A549 (cell line): ENCODE measurements at places on chromosomes 1 and 21.
A peak's percentile ranks its signal among the peaks of the same experiment; 100 is the strongest.

DNA sequence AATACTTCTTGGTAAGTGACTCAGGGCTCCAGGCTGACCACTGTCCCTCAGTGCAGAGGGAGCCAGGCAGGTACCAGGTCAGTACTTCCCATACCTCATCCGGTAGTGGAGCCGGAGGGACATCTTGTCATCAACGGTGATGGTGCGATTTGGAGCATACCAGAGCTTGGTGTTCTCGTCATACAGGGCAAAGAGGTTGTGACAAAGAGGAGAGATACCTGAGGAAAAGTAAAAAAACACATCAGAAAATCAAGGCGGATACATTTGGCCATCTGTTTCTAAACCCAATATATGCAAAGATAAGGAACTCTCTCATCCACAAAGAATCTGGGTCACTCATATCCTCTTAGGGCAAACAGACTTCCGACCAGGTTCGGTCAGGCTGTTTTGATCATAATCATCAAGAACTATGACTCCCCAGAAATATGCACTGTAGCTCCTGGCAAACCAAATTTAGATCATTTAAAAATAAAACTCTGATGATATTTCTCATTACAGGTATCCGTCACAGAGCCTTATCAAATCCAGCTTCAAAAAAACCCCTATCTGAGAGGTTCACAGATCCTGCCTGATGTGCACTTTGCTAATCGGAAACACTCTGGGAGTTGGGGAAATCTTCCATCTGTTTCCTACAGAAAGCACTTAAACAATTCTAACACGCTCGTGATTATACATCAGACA is 87.3 kb downstream of the JAK1 start:
- DNase-seq: no peak

GRCh38 chr1:207830788-207831187 is 78.9 kb downstream of the CD46 start:
- DNase-seq: no peak

GRCh38 chr1:93475681-93476080 is 27.8 kb downstream of the FNBP1L start:
- DNase-seq: no peak

GRCh38 chr1:224828691-224829090 is 100.8 kb upstream of the DNAH14 start:
- no peak for DNase-seq

GRCh38 chr1:218614031-218614430 is 268.9 kb downstream of the TGFB2 start:
- DNase-seq: no peak

GRCh38 chr1:178411756-178412399 is 84.9 kb downstream of the CLEC20A start:
- DNase-seq: no peak

DNA sequence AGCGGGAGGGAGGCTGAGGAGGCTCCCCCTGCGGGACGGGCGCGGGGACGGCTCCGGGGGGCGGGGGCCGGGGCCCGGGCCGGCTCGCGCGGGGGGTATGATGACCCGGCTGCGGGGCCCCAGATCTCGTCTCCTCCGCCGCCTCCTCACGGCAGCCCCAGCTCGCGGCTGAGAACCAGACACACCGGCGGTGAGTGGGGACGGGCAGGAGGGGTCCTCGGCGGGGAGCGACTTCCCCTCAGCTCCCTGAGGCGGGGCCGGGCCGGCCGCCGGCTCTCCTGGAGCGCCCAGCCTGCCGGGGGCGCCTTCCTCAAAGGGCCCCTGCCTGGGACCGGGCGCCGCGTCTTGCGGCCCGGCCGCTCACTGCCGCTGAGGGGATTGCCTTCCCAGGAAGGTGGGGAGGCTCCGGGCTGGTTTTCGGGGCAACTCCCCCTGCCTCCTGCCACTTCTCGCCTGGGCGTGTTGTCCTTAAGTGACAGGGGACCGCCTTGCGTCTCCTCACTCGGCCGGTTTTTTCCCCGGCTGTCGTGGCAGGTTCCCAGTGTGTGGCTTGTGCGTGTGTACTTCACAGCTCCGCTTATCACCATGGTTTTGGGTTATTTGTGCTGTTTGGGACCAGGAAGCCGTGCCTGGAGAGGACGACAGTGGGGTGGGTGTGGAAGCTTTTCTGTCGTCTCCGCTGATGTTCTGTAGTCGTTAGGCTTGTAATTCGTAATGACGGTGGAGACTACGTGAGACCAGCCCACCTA is 800 bp downstream of the HIPK1 start:
- DNase-seq: no peak

DNA sequence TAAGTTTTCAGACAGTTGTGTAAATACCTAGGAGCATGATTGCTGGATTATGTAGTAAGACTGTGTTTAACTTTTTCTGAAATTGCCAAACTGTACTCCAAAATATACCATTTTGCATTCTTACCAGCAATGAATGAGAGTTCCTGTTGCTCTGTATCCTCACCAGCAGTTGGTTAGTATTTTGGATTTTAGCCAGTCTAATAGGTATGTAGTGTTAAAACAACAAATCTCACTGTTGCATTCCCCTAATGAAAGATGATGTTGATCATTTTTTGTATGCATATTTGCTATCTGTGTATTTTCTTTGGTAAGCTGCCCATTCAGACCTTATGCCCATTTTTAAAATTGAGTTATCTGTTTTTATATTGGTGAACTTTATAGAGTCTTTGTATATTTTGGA is 89.9 kb downstream of the RASAL2 start:
- DNase-seq: no peak

DNA sequence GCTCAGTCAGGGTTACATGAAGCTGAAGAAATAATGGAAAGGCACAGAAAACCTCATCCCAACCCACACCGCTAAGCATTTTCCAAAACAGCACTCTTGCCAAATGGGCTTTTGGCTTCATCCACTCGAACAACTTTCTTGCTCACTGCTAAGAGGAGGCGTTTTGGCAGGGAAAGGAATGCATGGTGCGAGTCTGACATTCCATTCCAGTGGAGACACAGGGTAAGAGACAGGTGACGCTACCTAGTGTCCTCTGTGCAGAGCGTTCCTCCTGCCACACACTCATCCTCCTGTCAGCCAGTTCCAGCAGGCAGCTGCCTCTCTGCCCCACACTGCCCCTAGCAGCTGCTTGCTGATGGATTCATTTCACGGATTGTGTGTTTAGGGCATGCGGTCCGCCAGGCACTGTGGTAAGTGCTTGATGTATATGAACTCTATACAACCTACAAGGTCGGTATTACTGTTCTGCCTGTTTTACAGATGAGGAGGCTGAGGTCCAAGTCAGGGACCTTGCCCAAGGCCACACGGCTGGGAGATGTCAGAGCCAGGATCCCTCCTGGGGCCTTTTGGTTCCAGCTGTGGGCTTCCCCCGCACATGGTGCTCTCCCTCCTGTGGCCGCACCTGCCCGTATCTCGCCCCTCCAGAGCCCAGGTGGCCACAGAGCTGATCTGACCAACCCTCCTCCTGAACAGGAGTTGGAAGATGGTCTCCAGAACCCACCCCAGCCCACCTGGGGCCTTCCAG is 25.7 kb upstream of the BACE2 start:
- DNase-seq: peak; percentile 12

DNA sequence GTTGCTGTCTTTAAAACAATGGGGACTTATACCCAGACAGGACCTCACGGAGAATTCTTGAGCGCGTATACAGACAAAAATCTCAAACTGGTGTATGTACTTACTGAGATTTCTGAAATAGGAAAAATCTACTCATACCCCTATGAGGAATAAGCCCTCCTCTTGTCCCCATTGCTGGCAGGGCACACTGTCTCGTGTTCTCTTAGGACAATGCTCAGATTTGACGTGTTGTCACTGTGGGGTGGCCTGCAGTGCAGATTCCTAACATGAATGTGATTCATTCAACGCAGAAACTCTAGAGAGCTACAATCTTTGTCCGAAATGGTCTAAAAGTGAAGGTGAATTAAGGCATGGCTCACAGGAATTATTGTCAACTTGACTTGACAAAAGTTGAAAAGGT is 31.1 kb upstream of the PDE9A start:
- no peak for DNase-seq

DNA sequence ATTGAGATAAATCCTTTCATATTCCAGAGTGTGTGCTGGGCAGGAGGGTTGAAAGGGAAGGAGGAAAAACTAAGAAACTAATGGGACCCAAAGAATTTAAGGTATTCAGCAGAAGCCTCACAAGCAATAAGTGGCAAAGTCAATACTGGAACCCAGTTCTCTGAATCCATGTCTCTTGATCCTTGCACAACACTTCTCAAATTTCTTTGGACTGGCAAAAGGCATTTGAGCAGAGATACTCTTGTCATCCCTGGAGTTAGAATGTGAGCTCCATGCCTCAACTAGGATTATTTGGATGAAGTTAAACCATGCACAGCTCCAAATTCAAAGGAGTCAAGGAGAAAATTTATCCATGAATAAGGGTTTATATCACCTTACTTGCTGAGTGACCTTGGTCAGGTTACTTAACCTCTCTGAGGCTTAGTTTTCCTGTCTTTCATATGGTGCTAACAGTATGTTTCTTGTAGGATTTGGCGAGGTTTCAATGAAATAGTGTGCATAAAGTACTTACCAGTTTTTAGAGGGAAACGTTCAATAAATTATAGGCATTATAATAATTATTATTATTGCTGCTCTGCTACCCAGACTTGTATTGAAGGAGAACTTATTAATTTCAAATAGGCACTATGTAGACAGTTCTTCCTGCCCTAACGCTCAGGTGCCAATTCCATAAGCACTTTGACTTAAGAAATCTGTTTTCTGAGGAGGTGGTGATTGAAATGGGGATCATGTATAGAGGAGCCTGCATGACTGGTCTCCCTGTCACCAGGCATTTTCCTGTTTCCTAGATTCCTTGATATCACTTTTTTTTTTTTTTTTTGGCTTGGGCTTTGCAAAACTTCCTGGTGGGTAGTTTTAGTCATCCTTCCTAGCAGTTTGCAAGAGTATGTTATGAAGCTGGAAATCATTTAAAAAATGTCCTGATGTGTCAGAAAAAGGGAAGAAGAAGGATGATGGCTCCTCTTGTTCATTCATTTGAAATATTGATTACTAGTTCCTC is 125.0 kb upstream of the JUN start:
- no peak for DNase-seq

DNA sequence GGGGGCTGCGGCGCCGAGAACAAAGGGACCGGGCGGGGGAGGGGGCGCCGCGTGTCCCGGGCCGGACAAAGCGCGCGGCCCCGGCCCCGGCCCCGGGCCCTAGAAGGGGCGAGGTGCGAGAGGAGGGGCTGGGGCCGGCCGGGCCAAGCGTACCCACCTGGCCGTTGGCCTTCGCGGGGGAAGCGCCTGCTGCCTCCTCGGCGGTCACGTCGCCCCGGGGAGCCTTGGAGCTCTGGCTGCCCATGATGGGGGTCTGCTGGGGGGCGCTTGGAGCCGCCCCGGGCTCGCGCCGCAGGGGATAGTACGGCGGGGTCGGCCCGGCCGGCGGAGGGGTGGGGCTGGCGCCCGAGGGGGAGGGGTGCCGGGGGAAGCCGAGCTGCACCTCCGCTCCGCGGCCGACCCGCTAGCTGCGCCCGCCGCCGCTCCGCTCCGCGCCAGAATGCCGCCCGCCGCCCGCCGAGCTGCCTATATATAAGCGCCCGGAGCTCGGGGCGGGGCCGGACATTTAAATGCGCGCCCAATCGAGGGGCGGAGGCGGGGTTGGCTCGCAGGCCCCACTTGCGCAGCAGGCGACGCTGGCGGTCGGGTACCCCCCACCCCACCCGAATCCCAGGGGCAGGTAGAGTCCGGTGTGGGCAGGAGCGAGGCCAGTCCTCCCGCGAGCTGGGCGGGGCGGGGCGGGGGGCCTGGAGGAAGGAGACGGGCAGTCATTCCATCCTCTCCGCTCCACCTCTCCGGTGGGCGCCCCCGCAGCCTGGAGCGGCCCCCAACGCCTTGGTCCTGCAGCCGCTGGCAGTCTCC is at the start of gene MARCKSL1:
Gene MARCKSL1, minus strand, starts transcription at position 444 of the 801 bp plus-strand sequence. Its CDS starts 200 bp downstream, at position 244.
- peak; percentile 54 for DNase-seq

DNA sequence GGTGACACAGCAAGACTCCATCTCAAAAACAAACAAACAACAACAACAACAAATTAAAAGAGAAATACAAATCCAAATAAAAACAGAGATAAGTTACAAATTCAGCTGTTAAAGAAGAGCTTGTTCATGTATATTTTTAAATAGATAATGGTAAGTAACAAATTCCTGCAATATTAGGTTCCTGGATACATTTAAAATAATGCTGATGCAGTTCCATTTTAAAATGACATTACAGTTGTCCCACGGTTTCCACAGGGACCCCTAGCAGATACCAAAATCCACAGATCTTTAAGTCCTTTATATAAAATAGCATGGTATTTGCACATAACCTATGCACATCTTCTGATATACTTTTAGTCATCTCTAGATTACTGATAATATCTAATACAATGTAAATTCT is 61.5 kb downstream of the ABL2 start:
- DNase-seq: no peak

DNA sequence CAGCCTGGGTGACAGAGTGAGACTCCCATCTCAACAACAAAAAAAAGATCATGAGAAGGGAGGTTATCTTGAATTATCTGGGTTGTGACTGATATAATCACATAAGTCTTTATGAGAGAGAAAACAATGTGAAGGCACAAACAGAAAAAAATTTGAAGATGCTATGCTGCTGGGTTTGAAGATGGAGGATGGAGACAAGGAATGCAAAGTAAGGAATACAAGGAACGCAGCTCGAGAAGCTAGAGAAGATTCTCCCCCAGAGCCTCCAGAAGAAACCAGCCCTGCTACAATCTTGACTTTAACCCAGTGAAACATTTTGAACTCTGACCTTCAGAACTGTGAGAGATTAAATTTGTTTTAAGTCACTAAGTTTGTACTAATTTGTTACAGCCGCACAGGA is 15.1 kb downstream of the EVI5 start:
- DNase-seq: no peak

- DNase-seq: no peak
Observed at GRCh38 chr21:39597595-39597994, 15.1 kb upstream of the B3GALT5 start.
